ENCODE measurements at places on chromosomes 16 and 17. TPM values are rescaled to one million over a fixed set of nuclear protein-coding genes. Genes with fewer than 3 reads are reported as not detected.

Gene MT1M
- total RNA-seq = 1.4 TPM

- DNase-seq = no peak
These were observed 34.7 kb downstream of the MYO15A start for GRCh38 chr17:18143044-18143936.

DNA sequence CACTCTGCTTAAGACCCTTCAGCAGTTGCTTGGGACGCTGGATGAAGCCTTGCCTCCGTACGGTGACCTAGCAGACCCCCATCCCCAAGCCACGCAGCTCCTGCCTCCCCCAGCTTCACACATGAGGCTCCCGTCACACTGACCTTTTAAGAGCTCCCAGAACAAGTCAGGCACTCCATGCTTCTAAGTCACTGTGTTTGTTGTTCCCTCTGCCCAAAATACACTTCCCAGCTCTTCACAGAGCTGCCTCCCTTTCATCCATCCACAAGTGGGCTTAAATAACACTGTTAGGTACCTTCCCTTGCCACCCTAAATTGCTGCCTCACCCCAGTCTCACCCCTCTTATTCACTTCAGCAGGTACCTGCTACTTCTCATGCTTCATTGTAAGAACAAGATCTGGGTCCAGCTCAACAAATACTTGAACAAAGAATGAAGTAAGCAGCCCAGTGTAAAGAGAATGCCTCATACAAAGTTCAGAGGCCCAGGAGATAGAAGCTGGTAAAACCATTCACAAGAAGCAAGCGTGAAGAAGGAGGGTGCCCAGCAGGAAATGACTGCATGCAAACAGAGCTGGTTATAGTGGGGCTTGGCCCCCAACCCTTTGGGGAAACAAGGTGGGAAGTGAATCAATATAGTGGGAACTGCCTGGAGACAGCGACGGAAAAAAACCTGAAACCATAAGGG, 5.8 kb downstream of the ZC3H7A start:
- no peak for DNase-seq

Gene NEK8
- 0.62 TPM for total RNA-seq

DNA sequence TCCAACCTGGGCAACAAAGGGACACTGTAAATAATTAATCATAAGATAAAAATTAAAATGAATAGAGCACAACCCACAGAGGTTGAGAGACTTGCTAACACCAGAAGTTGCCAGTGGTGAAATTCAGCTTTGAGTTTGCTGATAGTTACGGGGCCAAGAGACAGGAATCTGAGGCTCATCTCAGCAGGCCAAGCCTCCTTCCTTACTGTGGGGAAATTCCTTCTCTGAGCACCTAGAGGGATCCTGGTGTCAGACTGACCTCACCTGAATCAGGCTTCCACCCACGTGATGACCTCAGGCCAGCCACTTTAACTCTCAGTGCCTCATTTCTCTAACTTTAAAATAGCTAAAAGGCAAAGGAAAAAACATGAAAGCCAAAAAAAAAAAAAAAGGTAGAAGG, 4.7 kb downstream of the ABAT start:
- no peak for DNase-seq

Measured in occipital lobe (tissue), 3 donors.